ENCODE measurements at places on chromosomes 5 and 9. TPM values are rescaled to one million over a fixed set of nuclear protein-coding genes. Genes with fewer than 3 reads are reported as not detected.

The FAM221B gene
- not detected for total RNA-seq

The PTGES gene
- 70.9 TPM for total RNA-seq

The SLC27A6 gene
- total RNA-seq: not detected

The RAB3C gene
- not detected for total RNA-seq

The TMEM171 gene
- total RNA-seq: 8.0 TPM

The BNC2 gene
- total RNA-seq: 51.3 TPM

The FOXD4L4 gene
- total RNA-seq: under 0.01 TPM

The OR13C4 gene
- total RNA-seq: not detected

The GPX8 gene
- 158 TPM for total RNA-seq

The VCAN gene
- 543 TPM for total RNA-seq

The ADCY2 gene
- under 0.01 TPM for total RNA-seq

The TMED7 gene
- total RNA-seq: 151 TPM

The PDGFRB gene
- 567 TPM for total RNA-seq

The GKAP1 gene
- total RNA-seq: 1.5 TPM

The NFIB gene
- 26.2 TPM for total RNA-seq

The SLC1A3 gene
- 76.9 TPM for total RNA-seq

The GPR150 gene
- total RNA-seq: 0.29 TPM

The IRGM gene
- not detected for total RNA-seq

The ITK gene
- total RNA-seq: not detected

The FBP1 gene
- total RNA-seq: not detected

The SLC44A1 gene
- total RNA-seq: 50.1 TPM

The CDX1 gene
- total RNA-seq: 0.36 TPM

The GFPT2 gene
- total RNA-seq: 30.4 TPM

The CCNO gene
- total RNA-seq: 1.4 TPM

The DBH gene
- total RNA-seq: not detected

The BTNL3 gene
- total RNA-seq: not detected

The TAF11L5 gene
- not detected for total RNA-seq

The CD14 gene
- 1.8 TPM for total RNA-seq

The FSD1L gene
- 7.1 TPM for total RNA-seq

The SPINK13 gene
- not detected for total RNA-seq

The POU5F2 gene
- 1.8 TPM for total RNA-seq

The TNFSF15 gene
- total RNA-seq: 0.29 TPM

The SHROOM1 gene
- total RNA-seq: 4.7 TPM

The SRD5A1 gene
- total RNA-seq: 8.8 TPM

The KIF20A gene
- total RNA-seq: 7.2 TPM

The SPAG8 gene
- 2.2 TPM for total RNA-seq

The PCDHB2 gene
- total RNA-seq: 1.4 TPM

The DAPK1 gene
- 42.7 TPM for total RNA-seq

The PKD2L2 gene
- total RNA-seq: under 0.01 TPM

The LHX3 gene
- total RNA-seq: under 0.01 TPM

The CDKN2B gene
- 50.7 TPM for total RNA-seq

The SOX30 gene
- under 0.01 TPM for total RNA-seq

The MLANA gene
- under 0.01 TPM for total RNA-seq

The FYB1 gene
- under 0.01 TPM for total RNA-seq

The SGCD gene
- total RNA-seq: 33.3 TPM

The ADRA1B gene
- 0.36 TPM for total RNA-seq

The PLAC8L1 gene
- not detected for total RNA-seq

The PCDHGB5 gene
- 24.2 TPM for total RNA-seq

The DMGDH gene
- 7.2 TPM for total RNA-seq

The ANXA2R gene
- 3.5 TPM for total RNA-seq
